Esophagus (tissue), 2 donors: ENCODE measurements at places on chromosomes 1 and 21. TPM values are rescaled to one million over a fixed set of nuclear protein-coding genes. Genes with fewer than 3 reads are reported as not detected.

KCNJ10 gene
- not detected for polyA plus RNA-seq

VWA1 gene
- 21.4 TPM for polyA plus RNA-seq

LCE1C gene
- polyA plus RNA-seq, result 0.32 TPM

CFHR4 gene
- polyA plus RNA-seq, result not detected

F5 gene
- polyA plus RNA-seq, result 0.02 TPM

PLA2G2F gene
- 0.02 TPM for polyA plus RNA-seq

HPCAL4 gene
- polyA plus RNA-seq, result 0.04 TPM

KCNQ4 gene
- polyA plus RNA-seq, result 1.9 TPM

KRTAP11-1 gene
- polyA plus RNA-seq, result not detected
